Activated CD4-positive, alpha-beta T cell treated with anti-CD3 and anti-CD28 coated beads, Interleukin-2, amount 10 ng/mL, durations not matched to agents 7 days and 5 days (primary cell): ENCODE measurements at places on chromosomes 2 and 18. TPM values are rescaled to one million over a fixed set of nuclear protein-coding genes. Genes with fewer than 3 reads are reported as not detected.

DNA sequence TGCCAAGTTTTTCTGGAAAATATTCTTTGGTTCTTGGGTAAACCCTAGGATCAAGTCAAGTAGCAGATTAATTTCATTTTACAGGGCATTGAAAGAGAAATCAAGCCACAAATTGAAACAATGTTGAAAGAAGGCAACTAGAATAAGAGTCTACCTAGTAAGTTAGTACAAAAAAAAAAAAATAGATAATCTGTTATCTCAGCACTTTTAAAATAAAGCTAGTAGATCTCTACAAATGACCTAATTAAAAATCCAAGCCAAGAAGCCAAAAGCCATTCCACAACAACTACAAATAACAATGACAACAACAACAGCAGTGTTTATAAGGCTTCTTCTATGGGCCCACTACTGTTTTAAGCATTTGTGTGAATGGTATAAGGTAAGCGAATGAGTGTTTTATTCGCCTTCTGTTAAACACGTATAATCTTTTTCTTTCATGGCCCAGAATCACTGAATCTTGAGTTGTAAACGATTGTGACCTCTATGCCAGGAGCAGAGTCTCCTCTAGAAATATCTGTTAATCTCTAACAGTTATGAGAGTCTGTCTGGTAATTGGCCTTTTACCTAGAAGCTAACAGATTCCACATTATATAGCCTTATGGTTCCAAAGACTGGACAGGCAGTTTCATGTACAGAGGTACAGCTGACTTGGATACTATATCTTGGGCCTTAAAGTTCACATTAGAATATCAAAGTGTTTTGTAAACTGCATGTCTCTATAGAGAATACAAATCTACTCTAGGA lies 28.6 kb upstream of the CUL3 start:
- no peak for DNase-seq

DNA sequence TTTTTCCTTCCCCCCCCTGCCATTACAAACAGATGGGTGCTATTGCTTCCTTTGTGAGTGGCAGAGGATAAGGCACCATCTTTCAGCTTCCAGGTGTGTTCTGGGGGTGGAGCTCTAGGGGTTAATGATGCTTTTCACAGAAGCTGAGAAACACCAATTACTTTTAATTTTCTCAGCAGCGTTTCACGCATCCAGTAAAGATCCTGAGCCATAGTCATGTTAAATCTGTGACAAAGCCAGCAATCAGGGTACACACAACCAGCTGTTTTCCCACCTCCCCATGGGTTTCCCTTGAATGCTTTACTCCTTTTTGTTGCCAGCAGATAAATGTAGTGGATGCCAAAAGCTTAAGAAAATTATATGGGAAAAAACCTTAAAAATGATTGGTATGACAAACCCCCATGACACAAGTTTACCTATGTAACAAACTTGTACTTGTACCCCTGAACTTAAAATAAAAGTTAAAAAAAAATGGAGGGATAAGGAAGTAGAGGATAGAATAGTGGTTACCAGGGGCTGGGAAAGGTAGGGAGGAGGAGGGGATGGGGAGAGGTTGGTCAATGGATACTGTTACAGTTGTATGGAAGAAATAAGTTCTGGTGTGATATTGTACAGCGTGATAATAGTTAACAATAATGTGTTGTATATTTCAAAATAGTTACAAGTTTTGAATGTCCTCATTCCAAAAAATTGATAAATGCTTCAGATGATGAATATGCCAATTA lies 70.0 kb downstream of the ACOXL start:
- DNase-seq: no peak

DNA sequence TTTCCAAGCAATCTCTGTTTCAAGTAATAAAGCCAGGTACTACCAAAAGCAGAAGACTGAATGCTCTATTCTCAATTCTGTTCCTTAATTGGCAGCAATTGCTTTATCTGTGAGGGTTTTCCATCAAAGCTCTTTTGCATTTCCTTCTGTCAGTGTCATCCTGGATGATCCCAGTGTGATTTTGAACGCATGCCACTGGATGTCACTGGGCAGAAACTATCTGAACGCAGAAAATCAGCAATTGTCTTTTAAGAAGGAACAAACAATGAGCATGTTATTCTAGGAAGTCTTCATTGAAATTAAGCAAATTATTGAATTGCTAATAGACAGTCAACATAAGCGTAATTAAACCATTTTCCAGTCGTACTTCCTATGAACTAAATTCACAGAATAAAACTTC lies 259.0 kb upstream of the REG3G start:
- DNase-seq: no peak

- DNase-seq: no peak
Observed at GRCh38 chr2:113061896-113062770, 3.1 kb downstream of the IL36RN start.

DNA sequence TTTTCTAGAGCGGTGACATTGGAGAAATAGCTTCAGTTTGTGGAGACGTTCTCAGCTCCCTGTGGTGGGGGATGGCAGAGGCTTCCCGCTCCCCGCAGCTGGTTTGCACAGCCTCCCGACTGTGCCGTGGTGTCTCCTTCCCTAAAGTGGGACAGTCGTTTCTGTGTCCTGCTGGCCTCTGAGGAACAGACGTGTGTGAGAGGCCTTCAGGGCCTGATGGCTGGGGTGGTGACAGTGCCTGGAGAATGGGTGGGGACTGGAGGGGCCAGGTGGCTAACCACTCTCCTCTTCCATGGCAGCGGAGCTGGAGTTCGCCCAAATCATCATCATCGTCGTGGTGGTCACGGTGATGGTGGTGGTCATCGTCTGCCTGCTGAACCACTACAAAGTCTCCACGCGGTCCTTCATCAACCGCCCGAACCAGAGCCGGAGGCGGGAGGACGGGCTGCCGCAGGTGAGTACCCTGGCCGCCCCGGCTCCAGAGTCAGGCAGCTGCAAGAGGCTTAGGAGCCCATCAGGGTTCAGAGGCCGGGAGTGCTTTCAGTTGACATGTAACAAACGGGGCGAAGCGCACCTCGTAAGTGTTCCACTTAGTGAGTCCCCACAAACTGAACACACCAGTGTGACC lies 105.4 kb downstream of the FAM210A start:
- DNase-seq: no peak

- DNase-seq: no peak
Observed at GRCh38 chr2:26457251-26457666, 20.7 kb downstream of the OTOF start.

DNA sequence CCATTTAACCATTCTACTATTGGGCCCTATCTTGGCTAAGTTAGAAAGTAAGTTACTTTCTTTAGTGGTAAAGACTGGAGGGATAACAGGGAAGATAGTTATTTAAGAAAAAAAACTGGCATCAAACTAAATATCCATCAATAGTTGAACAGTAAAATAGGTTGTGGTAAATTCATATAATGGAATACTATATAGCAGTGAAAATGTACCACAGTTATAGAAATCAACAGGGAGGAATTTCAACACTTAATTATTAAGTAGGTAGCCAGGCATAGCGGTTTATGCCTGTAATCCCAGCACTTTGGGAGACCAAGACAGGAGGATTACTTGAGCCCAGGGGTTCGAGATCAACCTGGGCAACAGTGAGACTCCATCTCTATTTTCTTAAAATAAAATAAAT lies 3.1 kb upstream of the SPAST start:
- DNase-seq: no peak

GRCh38 chr2:136534811-136535210 lies 230.5 kb upstream of the THSD7B start:
- no peak for DNase-seq

GRCh38 chr2:3595985-3596384 lies 1.1 kb downstream of the COLEC11 start:
- no peak for DNase-seq

DNA sequence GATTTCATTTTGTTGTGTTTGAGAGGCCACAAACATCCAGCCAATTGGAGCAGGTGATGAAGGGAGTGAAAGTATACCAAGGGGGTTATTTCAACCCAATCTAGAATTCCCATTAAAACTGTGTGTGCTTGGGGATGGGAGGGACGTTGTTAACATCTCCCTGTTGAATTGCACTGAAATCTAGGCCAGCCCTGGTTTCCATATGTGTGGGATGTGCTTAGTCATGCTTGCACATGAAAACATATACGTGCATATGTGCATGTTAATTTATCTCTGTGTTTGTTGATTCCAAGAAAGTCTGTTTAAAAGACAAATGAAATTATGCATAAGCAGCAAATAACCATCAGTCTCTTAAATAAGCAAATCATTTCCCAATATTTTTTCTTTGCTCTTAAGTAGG lies 5.6 kb downstream of the CELF4 start:
- no peak for DNase-seq

DNA sequence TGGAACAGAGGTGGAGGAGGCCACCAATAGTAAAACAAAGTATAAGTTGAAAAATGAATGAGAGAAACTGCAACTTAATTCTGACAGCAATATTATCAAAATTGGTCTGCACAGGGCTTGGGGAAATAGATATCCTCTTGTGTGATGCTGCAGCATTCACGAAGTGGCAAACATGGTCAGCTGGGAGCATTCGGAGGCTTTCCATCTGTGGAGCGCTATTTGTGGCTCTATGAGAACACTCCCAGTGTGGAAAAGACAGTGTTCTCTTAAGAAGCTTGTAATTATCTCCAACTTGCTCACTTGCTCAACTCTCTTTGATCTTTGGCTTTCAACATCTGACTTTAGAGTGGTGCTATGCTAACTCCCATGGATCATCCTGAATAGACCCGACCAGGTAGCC lies 3.1 kb upstream of the FLACC1 start:
- DNase-seq: no peak

Gene GALNT3
- total RNA-seq: 9.0 TPM

Gene HRH4
- total RNA-seq: 0.21 TPM
